Activated B cell treated with CpG ODN at 0.5 μM for 24 hours (primary cell): ENCODE measurements at places on chromosomes 5 and 9. TPM values are rescaled to one million over a fixed set of nuclear protein-coding genes. Genes with fewer than 3 reads are reported as not detected.

GRCh38 chr9:36051317-36051716, 14.6 kb downstream of the RECK start:
- no peaks in the 10 kb centered on the region for H3K4me1 ChIP-seq
- no peaks in the 10 kb centered on the region for H3K27me3 ChIP-seq
- H3K4me3 ChIP-seq: no peak overlapping the region
- no peak for DNase-seq

GRCh38 chr9:77177894-77178794, 810 bp downstream of the VPS13A start:
- no peaks in the 10 kb centered on the region for H3K27me3 ChIP-seq
- peak; percentile 56 for DNase-seq
- peaks cover 3% of the 10 kb centered on the region for H3K36me3 ChIP-seq
- H3K4me1 ChIP-seq: peaks cover 29% of the 10 kb centered on the region
- H3K27ac ChIP-seq: peak overlapping the region; percentile 83

DNA sequence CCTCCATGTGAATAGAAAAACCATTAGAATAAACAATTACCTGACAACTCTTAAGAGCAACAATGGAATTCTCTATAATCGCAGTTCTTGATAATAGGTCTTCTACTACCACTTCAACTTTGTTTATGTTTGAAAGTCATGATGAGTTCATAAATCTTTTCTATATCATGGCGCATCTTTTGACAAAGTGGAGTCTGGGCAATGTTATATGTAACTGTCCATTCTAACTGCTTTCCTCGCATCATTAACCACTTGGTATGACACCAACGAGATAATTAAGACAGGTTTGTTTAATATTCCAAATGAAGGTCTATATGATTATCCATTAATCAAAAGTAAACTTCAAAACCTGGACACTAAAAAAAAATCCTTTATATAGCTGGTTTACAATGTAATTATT, 272.0 kb downstream of the DENND1A start:
- H3K4me1 ChIP-seq: peaks cover 47% of the 10 kb centered on the region
- no peaks in the 10 kb centered on the region for H3K27me3 ChIP-seq
- H3K36me3 ChIP-seq: peaks cover 16% of the 10 kb centered on the region

- no peak overlapping the region for H3K4me3 ChIP-seq
- no peak for DNase-seq
- no peak overlapping the region for H3K27ac ChIP-seq
- H3K27me3 ChIP-seq: no peaks in the 10 kb centered on the region
- no peaks in the 10 kb centered on the region for H3K4me1 ChIP-seq
- no peaks in the 10 kb centered on the region for H3K36me3 ChIP-seq
These were observed 166.8 kb downstream of the MUSK start for GRCh38 chr9:110835404-110835803.

DNA sequence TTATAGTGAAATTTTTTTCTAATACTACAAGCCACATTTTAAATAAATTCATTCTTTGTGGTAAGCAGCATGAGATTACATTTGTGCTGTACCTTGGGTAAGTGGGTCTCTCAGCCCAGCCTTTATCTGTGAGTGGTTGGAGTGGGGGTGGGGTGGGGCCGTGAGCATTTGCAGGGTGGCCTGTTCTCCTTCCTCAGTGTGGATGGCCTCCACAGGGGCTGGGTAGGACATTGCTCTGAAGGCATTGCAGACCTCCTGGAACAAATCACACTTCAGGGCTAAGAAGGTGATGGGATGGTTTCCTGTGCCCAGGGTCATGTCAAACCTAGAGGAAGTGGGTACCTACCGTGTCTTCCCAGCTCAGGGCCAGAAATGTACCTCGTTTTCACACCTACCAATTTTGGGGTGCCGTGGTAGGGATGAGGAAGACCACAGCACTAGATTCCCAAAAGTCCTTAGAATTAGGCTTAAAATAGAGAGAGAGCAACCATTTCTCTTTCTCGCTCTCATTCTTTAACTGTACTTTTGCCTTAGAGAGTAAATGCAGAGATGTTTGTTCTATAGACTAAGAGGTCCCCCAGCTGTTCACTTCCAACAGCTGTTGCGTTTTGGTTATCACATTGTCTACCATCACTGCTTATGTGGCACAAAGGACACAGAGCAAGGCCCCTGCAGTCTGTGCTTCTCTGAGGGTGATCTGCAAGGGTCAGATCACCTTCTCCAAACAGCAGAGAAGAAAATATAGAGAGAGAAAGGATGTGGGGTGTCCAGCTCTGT, 83.4 kb upstream of the CTSL start:
- no peak overlapping the region for H3K4me3 ChIP-seq
- H3K27me3 ChIP-seq: no peaks in the 10 kb centered on the region
- H3K27ac ChIP-seq: no peak overlapping the region
- no peaks in the 10 kb centered on the region for H3K36me3 ChIP-seq

Gene SH2D3C
- 49.2 and 51.8 TPM in 2 replicates for total RNA-seq

Gene OBP2B
- not detected in 2 replicates for total RNA-seq

Gene CSNK1G3
- total RNA-seq: 79.9 and 82.7 TPM in 2 replicates
